ENCODE measurements at places on chromosomes 16 and 17.

DNA sequence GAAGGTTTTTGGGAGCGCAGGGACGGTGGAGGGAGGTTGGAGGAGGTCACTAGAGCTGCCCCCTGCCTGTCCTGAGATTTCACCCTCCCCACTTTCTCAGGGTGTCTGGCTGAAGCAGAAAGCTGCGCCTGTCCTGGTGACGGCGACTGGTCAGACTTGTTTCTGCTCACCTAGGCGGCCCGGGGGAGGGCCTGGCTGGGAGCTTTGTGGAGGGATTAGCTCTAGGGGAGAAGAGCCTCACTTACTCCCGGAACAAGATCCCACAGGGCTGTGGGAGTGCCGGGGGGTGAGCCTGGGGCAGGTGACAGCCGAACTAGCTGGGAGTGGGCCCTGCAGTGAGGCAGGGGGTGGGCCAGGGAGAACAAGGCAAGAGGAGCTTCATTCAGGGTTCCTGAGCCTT is 11.5 kb downstream of the NHERF1 start:
- DNase-seq = no peak

DNA sequence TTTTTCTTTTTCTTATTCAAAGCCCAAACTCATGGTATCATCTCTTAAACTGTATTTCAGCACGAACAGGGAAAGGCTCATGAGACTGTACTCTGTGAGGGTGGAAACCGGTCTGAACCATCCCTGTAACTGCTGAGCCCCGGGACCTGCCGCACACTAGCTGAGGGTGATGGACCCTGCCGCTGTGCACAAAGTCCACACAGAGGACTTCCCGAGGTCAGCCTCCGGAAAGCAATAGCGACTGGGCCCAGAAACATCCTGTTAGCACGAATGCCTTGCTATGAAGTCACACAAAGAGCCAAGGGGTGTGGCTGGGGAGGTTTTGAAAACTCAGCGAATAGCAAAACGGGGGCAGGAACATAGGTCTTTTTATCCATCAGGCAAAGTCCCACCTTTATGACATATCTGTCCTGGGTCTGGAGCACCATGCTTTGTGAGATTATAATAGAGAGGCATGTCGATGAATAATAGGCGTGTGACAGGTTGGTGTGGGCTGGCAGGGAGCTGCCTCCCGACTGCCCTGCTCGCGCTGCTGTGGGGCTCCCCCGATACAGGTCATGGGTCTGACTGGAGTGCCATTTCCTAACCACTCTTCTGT is 33.4 kb downstream of the CDK5R1 start:
- DNase-seq = no peak

DNA sequence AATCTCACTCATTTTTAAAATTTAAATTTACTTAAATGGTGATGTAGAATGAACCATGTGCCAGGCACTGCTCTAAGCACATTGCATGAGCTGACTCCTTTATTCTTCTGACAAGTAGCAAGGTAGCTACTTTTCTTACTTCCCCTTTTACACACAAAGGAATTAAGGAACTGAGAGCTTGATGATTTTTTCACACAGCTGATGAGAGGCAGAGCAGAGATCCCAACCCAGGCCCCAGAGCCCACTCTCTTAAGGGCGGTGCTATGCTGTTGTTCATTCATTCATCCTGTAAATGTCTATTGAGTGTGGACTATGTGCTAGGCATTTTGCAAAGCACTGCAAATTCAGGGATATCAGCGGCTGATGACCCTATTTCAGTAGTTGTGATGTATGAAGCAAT is 17.9 kb downstream of the SEC14L5 start:
- DNase-seq = no peak

DNA sequence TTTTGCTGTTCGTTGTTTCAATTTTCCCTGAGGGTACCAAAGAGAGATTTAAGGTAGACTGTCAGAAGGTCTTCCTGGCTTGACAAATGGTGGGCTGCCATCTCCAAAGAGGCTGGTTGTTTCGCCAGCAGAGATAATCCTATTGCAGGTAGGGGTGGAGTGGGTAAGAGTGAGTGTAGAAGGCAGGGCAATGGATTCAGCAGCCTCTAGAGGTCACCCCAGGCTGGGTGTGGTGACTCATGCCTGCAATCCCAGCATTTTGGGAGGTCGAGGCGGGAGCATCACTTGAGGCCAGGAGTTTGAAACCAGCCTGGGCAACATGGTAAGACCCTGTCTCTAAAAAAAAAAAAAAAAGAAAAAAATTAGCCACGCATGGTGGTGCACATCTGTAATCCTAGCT is 34.6 kb downstream of the DCAKD start:
- no peak for DNase-seq

GRCh38 chr16:22053921-22054341 is 38.4 kb upstream of the VWA3A start:
- no peak for DNase-seq

DNA sequence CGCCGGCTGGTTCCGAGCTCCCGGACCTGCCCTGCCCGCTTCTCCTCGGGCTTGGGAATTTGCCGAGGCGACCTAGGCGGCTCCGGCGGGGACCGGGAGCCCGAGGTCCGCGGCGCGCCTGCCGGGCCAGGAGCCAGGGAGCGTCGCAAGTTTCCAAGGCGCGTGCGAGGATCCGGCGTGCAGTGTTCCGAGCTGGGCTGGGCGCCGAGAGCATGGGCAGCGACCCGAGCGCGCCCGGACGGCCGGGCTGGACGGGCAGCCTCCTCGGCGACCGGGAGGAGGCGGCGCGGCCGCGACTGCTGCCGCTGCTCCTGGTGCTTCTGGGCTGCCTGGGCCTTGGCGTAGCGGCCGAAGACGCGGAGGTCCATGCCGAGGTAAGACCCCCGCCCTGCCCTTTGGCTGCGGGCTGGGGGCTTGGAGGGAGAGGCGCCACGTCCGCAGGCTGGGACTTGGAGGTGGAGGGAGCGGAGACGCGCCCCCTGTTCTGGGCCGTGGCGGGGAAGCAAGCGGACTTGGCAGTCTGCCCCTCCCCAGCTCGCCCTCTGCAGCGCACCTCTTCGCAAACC is 668 bp downstream of the MMP15 start:
- DNase-seq = no peak

GRCh38 chr17:20993863-20994778 is 48.7 kb downstream of the USP22 start:
- no peak for DNase-seq

GRCh38 chr16:68242926-68243858 is 2.0 kb upstream of the PLA2G15 start:
- DNase-seq = no peak

DNA sequence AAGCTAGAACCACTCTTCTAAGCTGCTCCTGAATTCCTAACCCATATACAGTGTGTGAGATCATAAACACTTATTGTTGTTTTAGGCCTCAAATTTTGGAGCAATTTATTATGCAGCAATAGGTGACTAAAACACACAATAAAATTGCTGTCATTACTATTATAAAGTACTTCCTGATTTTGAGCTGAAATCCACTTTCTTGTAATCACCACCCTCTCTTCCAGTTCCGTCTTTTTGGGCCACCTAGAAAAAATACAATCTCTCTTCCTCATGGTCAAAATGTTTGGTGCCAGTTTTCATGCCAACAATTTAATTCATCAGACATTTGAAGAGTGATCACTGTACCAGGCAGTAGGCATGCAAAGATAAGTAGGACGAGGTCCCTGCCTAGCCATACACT is 43.3 kb upstream of the NF1 start:
- DNase-seq = no peak

DNA sequence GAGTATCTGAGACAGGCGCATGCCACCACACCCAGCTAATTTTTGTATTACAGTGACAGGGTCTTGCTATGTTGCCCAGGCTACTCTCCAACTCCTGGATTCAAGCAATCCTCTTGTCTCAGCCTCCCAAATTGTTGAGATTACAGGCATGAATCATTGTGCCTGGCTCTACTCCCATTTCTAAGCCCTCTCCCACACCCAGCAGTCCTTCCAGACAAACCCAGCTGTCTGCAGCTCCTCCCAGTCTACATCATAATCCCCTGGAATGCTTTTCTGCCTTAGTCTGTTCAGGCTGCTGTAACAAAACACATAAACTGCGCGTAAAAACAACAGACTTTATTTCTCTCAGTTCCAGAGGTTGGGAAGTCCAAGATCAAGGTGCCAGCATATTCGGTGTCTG is 144.5 kb downstream of the GRIN2A start:
- DNase-seq = no peak

DNA sequence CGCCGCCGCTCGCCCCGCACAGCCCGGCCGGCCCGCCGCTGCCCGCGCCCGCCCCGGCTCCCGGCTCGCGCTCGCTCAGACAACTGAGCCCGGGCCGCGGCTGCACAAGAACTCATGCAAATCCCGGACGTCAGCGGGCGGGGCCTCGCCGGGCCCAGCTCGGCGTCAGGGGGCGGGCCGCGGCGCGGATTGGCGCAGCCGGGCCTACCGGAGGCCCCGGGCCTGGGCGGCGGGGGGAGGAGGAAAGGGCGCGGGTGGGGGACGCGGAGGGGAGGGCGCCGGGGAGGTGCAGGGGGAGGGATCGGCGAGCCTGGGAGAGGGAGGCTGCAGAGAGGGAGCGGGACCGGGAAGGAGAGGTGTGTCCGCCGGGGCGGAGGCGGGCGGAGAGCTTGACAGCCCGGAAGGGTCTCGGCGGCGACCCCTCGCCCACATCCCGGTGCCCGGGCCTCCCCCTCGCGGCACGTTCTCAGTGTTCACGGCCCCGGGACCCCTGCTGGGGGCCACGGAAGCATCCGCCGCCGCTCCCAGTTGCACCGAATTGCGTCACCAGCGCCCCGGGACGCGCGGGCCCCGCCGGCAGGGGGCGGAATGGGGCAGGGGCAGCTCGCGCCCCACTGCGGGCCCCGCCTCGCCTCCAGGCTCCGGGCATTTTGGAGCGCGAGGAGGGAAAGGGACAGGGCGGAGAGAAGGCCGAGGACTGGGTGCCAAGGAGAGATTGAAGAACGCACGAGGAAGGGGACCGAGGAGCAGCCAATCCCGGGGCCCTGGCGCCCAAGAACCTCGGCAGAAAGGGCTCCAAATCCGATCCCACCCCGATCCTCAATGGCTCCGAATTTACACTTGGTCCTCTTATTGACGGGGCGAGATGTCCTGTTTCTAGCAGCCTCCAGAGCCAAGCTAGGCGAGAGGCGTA is at the start of gene CBX4:
TSS of gene CBX4 (minus strand) at position 85 of the 913 bp plus-strand sequence. CDS start 189 bp downstream, outside the sequence.
- peak; percentile 82 for DNase-seq

- no peak for DNase-seq
Measured at GRCh38 chr16:51875834-51876600, 670.9 kb downstream of the TOX3 start.

DNA sequence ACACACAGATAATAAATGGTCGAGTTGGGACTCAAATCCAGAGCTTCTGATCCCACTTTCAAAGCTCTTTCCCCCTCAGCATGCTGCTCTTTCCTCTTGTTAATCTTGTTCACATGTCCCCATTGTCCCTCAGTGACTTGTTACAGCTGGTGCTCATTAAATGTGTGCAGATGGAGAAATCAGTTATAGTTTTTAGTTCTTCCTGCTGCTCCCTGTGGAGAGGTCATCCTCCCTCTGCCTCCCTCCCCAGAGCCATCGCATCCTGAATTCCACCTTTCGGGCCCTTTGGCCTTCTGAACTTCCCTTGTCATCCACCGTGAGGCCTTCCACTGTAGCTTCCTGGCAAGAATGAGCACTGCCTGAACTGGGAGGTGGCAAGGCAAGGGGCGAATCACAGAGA is 179.6 kb downstream of the WSCD1 start:
- DNase-seq = no peak

- no peak for DNase-seq
Measured at GRCh38 chr17:43855061-43855460, 8.1 kb downstream of the CD300LG start.

DNA sequence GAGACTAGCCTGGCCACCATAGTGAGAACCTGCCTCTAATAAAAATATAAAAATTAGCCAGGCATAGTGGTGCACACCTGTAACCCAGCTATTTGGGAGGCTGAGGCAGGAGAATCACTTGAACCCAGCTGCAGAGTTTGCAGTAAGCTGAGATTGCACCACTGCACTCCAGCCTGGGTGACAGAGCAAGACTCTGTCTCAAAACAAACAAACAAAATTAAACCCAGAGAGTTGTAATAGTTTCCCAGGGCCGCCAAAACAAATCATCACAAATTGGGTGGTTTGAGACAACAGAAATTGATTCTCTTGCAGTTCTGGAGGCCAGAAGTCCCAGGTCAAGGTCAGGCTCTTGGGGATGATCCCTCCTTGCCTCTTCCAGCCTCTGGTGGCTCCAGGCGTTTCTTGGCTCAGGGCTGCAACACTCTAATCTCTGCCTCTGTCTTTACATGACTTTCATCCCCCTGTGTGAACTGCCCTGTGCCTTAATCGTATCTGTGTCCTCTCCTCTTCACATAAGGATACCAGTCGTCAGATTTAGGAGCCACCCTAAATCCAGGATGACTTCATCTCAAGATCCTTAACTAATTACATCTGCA is 100.3 kb upstream of the NOL11 start:
- no peak for DNase-seq

- peak; percentile 26 for DNase-seq
Measured at GRCh38 chr16:31177136-31177535, 2.8 kb upstream of the FUS start.

- DNase-seq = no peak
Measured at GRCh38 chr17:78839235-78839761, 1.3 kb downstream of the USP36 start.

GRCh38 chr17:27296428-27296979 is 2.6 kb downstream of the WSB1 start:
- no peak for DNase-seq

- DNase-seq = no peak
Measured at GRCh38 chr16:3797904-3798811, 80.8 kb upstream of the TRAP1 start.

DNA sequence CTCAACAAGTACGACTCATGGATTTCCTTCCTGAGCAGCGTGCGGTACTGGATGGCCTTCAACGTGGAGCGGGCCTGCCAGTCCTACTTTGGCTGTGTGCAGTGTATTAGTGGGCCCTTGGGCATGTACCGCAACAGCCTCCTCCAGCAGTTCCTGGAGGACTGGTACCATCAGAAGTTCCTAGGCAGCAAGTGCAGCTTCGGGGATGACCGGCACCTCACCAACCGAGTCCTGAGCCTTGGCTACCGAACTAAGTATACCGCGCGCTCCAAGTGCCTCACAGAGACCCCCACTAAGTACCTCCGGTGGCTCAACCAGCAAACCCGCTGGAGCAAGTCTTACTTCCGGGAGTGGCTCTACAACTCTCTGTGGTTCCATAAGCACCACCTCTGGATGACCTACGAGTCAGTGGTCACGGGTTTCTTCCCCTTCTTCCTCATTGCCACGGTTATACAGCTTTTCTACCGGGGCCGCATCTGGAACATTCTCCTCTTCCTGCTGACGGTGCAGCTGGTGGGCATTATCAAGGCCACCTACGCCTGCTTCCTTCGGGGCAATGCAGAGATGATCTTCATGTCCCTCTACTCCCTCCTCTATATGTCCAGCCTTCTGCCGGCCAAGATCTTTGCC is 9.0 kb downstream of the HAS3 start:
- no peak for DNase-seq

GRCh38 chr17:58310511-58311428 is 17.8 kb downstream of the TSPOAP1 start:
- DNase-seq = no peak

DNA sequence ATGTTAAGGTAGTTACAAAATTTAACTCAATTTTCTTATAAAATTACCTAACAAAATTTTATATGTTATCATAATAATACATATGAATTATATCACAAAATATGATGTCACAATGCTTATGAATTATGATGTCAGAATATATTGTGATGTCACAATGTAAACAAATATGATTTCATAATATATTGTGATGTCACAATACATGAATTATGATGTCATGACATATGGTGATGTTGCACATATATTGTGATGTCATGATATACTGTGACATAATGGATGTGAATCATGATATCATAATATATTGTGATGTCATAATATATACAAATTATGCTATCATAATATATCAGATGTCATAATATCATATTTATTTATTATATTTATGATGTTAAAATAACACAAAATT is 1879.9 kb downstream of the TP53TG3F start:
- no peak for DNase-seq

All from activated CD8-positive, alpha-beta memory T cell treated with anti-CD3 and anti-CD28 coated beads for 4 hours (primary cell).